ENCODE measurements at places on chromosomes 5 and 9.

DNA sequence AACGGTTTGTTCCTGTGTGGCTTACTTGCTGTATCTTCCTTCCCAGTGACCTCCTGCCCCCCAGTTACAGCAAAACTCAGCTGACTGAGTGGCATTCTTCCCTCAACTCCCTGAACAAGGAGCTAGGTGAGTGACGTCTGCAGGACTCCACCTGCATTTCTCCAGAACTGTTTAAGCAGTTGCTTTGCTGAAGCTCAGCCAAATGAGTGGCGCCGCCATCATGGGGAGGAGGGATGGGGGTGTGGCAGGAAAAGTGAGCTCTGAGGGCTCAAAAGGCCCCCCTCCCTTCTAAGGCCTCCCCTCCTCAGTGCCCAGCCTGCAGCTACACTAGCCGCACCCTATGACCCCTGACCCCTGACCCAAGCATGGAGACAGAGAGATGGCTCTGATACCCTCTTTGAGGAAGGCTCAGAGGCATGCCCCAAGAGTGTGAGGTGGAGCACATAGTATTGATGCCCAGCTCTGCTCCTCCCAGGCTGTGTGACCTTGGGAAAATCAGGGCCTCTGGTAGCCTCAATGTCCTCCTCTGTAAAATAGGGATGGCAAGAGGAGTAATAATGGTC, 12.7 kb downstream of the CCDC180 start:
- no peak for DNase-seq

DNA sequence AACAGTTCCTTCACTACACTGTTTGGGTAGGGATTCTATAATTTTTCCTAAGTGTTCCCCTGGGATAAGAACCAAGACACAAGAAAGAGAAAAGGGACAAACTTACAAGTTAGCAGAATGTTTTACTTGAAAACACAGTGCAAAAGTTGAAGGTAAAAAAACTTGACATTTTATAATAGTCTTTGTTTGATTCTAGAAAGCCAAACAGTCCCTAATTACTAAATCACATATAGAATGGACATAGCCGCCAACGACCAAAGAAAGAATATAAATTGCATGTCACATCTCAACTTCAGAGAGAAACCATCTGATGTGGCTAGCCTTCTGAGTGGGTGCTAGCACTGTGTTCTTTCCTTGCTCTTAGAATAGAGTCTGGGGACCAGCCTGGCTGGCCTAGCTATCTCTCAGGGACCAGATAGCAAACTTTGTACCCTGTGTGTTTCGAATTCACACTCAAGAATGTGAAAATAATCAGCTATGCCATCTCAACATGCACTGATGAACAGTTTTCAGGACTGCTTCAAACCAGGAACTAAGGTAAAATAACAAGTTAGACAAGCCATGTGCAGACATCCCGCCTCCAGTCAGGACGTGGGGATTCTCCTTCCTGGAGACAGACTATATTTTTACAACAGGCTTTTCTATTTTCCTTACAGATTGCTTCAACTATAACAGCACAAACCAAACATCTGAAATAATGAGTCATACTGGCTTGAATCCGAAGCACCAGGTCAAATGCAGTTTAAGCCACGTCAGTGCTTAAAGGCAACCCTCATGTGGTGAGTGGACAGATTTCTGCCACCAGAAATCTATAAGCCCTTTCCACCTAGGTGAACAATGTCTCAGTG, 53.7 kb downstream of the LHFPL2 start:
- DNase-seq: no peak

- DNase-seq: no peak
Measured at GRCh38 chr9:98364086-98364485, 108.6 kb upstream of the TBC1D2 start.

DNA sequence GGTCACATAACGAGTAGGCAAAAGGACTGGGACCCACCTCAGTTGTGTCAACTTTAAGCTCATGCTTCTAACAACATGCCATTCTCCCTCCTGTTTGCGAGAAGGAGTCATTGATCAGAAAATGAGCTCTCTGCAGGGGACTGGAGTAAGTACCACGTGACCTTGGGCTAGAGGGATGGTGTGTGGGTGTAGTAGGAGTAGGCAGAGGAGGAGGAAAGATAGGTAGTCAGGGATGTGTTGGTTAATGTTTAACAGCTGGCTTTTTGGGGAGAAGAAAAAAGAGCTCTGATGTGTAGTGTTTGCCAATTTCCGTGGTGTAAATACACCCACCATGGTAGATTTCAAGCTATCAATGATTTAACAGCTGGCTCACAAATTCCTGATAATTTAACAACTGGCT, 160.3 kb upstream of the TBC1D2 start:
- no peak for DNase-seq

GRCh38 chr5:172064358-172064757, 57.9 kb upstream of the FBXW11 start:
- DNase-seq: no peak

DNA sequence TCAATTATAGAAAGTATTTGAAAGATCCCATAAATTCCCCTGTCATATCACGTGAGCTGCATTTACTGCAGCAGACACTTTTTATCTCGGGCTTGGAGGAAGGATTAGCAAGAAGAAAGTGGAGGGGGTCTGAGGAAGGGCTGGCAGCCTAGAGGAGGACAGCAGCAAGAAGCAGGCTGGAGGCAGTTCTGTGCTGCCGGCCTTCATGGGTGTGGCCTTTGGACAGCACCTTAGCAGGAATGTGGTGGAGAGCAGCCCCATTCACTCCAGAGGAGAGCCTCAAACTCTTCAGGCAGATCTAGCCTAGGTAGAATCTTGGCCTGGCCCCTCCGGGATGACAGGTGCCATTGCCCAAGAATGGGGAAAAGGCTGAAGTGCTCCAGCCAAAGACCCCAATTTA, 89.8 kb upstream of the GABRP start:
- DNase-seq: no peak

- DNase-seq: no peak
Measured at GRCh38 chr9:12698266-12698665, 5.1 kb downstream of the TYRP1 start.

DNA sequence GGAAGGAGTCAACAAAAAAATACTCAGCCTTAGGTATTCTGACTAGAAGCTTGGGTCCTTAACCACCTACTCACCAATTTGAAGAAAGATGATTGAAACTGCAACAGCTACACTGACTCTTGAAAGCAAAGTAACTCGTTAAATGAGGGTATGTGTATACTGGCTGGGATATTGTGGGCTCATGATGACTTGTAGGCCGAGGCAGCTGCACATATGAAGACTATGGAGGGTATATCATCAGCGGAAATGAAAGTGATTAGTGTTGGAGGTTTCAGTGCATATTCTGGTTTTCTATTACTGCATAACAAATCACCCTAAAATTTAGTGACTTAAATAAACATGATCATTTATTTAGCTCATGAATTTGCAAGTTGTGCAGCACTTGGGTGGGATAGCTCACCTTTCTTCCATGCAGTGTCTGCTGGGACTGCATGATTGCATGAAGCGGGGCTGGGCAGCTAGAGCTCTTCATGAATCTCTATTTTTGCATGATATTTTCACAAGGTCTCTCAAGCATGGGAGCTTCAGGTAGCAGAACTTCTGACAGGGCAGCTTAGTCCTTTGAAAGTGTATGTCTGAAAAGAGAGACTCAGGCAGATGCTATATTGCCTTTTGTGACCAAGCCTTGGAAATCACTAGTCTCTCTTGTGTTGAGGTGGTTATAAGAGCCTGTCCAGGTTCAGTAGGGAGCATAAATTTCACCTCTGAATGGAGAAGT, 96.1 kb upstream of the CDKN2B start:
- no peak for DNase-seq

DNA sequence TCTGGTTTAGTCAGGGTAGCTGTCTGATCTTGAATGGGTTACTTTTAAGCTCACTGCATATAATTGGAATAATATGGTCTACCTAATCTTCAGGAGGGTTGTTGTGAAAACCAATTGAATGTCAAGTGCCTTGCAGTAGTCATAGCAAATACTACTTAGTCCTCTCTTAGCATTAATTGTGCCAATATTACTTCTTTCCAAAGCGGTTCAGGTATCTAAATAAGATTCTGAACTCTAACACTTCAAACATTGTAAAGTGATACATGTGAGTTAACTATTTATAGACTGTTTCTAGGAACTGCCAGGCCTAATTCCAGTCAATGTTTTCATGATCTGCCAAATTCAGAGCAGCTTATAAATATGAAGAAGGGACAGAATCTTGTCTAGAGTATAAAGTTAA, 140.2 kb downstream of the SH3GL2 start:
- no peak for DNase-seq

- DNase-seq: no peak
Measured at GRCh38 chr5:147482706-147483180, 27.1 kb downstream of the DPYSL3 start.

DNA sequence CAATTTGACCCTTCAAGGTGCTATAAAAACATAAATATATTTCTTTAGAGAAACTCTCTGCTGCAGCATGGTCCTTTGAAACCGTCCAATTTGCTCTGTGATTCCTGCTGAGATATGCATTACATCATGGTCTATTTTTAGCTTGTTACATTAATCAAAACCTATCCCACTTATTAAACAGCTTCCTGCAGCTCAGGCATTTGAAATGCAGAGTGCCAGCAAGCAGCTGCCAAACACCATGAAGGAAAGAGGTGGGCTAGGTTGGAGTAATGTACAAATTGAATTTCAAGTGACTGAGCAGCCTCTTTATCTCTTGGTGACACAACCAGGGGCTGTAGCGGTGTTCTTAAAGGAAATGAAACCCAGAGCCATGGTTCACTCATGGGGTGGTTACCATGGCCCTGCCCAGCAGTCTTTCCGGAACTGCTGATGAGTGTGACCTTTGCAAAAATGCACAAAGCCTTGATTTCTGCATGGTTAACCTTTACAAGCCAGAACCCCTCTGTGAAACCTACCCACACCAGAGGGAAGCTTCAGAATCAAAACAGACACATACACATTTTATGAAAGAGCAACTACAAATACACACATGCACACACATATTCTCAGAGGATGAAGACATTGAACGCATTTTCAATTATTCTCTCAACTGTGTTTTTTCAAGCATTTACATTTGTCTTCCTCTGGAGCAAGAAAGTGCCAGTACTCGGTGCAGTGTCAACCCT, 155.8 kb upstream of the ZNF608 start:
- DNase-seq: no peak

- DNase-seq: no peak
Measured at GRCh38 chr5:138927979-138928378, 52.8 kb upstream of the LRRTM2 start.

DNA sequence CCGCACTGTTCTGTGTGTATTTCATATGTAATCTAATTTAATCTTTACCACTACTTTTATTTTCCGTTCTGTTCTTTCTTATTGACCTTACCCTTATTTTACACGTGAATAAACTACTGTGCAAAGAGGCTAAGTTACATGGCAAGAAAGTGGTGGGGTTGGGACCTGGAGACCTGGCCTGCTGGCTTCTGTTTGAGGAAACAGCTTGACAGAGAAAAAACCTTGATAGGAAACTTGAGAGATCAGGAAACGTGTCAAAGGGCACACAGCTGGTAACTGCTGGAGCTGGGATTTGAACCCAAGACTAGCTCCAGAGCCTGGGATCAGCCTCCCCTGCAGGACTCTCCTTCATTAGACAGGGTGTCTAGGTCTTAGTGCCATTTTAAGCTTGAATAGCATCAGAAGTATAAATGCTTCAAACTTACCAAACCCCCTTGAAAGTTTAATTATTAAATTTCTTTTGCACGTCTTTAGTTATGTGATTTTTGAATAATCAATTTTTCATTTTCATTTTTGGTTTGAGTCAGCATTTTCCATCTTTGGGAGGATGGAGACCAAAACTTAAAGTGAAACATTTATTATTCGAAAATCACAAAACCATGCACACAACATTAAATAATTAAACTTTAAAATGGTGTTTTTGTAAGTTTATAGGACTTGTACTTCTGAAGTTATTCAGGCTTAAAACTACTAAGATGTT, 129.5 kb downstream of the RGS3 start:
- no peak for DNase-seq

GRCh38 chr9:105698348-105698870, 4.1 kb downstream of the TMEM38B start:
- DNase-seq: no peak

- DNase-seq: no peak
Measured at GRCh38 chr5:65102371-65102975, 333.7 kb downstream of the CWC27 start.

GRCh38 chr9:129305246-129305645, 127.2 kb upstream of the IER5L start:
- DNase-seq: no peak

DNA sequence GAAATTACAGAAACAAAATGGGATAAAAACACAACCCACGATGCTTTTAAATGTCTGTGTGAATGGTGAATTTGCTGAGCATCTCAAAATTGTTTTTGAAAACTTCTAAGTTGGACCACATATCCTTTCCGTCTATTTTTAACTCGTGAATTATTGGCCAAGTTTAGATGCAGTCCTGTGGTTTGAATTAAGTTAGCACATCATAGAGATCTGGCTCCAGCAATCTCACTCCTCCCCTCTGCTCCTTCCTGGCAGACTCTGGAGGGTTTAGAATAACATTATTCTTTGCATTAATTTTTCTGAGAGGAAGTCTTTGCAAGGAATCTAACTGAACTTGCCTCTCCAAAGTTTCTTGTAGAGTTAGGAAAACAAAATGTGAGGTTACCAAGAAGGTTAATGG, 14.5 kb upstream of the ANKRD55 start:
- no peak for DNase-seq

Measured in central memory CD4-positive, alpha-beta T cell (primary cell).